Activated T-cell treated with anti-CD3 and anti-CD28 coated beads, Interleukin-2, amount 50 U/mL, for 72 hours (primary cell): ENCODE measurements at places on chromosomes 13 and 19. TPM values are rescaled to one million over a fixed set of nuclear protein-coding genes. Genes with fewer than 3 reads are reported as not detected.

DNA sequence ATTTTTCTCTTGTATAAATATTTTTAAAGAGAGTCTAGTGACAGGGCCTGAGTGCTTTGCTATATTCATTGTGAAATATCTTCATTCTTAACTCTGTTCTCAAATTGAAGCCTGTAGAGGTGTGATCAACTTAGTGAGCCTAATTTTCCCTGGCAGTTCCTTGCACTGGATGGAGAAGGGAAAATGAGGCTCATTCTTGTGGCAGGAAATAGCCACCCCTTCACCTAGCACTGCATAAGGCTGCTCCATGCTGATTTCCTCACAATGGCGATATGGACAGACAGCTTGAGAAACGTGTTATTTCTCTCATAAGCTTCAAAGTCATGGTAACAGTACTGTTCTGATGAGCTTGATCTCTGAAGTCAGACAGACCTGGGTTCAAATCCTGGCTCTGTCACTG, 146.2 kb downstream of the AKAP11 start:
- no peaks in the 10 kb centered on the region for H3K27me3 ChIP-seq
- peaks cover 46% of the 10 kb centered on the region for H3K4me1 ChIP-seq
- H3K27ac ChIP-seq: no peak overlapping the region
- DNase-seq: no peak

- no peak overlapping the region for H3K27ac ChIP-seq
- no peak for DNase-seq
- H3K4me1 ChIP-seq: no peaks in the 10 kb centered on the region
- no peaks in the 10 kb centered on the region for H3K27me3 ChIP-seq
- H3K36me3 ChIP-seq: no peaks in the 10 kb centered on the region
- no peak overlapping the region for H3K4me3 ChIP-seq
These were observed 590.1 kb upstream of the SLC10A2 start for GRCh38 chr13:103656311-103656710.

Gene NCCRP1
- total RNA-seq: not detected

GRCh38 chr13:76556627-76557026, 329.6 kb downstream of the KCTD12 start:
- no peak overlapping the region for H3K4me3 ChIP-seq
- H3K36me3 ChIP-seq: no peaks in the 10 kb centered on the region
- no peaks in the 10 kb centered on the region for H3K27me3 ChIP-seq
- no peak overlapping the region for H3K27ac ChIP-seq

DNA sequence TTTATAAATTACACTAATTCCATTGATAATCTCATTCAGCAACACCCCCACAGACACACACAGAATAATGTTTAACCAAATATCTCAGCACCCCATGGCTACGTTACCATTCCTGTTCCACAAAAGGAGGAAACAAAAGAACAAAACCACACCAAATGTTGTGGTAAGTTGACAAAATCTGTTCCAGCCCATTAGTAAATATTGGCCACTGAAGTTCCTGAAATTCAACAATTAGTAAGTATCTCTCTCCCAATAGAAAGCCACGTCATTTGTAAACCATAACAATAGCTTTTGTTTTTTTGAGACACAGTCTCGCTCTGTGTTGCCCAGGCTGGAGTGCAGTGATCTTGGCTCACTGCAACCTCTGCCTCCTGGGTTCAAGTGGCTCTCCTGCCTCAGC, 2.3 kb upstream of the FCAR start:
- no peak for DNase-seq
- no peak overlapping the region for H3K4me3 ChIP-seq
- no peaks in the 10 kb centered on the region for H3K4me1 ChIP-seq

DNA sequence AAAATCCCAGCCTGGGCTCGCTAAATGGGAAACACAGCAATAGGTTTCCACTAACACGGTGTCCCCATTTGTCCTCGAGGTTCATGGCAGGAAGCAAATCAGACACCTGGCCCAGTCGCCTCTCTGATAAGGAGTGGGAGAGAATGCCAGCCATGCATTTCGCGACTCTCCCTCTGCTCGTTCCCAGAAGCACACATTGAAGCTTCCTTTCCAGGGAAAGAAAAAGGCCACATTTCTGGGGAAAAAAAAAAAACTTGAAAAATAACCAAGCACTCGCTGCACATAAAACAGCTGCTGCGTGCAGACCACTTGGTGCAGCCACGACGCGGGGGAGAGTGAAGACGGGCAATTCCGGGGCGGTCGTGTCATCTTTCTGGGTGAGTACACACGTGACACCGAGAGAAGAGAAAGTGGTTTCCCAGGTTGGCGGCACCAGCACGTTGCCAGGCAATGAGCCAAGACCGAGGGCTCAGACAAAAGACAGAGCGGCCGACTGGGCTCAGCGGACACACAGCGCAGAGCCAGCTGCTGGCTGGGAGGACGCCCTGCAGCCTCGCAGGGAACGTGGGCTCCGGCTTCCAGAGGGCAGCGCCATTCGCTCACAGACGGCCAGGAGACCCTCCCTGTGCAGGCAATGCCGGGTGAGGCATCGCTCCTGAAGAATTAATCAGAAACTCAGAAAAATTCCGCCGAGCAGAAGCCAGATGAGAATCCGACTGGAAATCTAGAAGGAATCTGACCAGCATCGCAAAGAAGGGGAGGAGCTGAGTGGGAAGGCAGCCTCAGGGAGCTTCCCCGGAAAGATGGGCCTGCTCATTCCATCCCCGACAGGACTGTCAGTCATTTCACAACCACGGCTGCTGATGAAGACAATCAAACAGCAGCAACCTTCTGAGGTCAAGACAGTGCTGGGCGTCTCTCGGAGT, 83.2 kb upstream of the IRS2 start:
- no peaks in the 10 kb centered on the region for H3K36me3 ChIP-seq
- DNase-seq: peak; percentile 74
- H3K27me3 ChIP-seq: peaks cover 58% of the 10 kb centered on the region
- H3K4me3 ChIP-seq: peak overlapping the region; percentile 75

GRCh38 chr19:489418-490196, 6.7 kb upstream of the MADCAM1 start:
- H3K27ac ChIP-seq: no peak overlapping the region
- peaks cover 3% of the 10 kb centered on the region for H3K36me3 ChIP-seq
- H3K4me3 ChIP-seq: peak overlapping the region; percentile 89
- peaks cover 7% of the 10 kb centered on the region for H3K27me3 ChIP-seq
- peaks cover 16% of the 10 kb centered on the region for H3K4me1 ChIP-seq

DNA sequence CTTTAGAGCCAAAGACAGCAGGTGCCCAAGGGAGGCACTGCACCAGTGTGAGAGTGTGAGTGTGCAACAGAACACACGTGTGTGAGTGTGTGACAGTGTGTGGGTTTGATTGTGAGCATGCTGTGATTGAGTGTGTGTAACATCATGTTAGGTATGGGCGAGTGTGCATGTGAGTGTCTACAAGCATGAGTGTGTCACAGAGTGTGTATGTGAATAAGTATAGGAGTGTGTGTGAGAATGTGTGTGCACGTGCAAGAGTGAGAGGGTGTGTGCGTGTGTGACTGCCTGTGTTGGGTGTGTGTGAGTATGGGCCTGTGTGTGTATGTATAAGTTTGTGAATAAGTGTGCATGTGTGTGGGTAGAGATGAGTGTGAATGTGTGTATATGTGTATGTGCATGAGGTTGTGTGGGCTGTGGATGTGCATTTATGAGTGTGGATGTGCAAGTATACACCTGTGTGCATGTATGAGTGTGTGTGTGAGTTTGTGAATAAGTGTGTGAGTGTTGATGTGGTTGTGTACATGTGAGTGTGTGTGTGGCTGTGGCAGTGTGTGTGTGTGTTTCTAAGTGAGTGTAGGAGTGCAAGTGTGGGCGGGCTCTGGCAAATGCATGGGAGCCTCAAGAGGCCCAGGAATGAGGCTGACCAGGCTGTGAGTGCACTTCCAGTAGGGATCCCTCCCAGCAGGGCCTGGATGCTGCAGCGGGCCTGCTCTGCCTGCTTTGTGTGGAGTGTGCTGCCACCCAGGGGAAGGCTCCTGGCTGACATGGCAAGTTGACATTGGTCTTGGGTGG, 198.4 kb downstream of the COL4A1 start:
- no peak overlapping the region for H3K27ac ChIP-seq
- no peak for DNase-seq
- no peak overlapping the region for H3K4me3 ChIP-seq
- no peaks in the 10 kb centered on the region for H3K4me1 ChIP-seq
- H3K27me3 ChIP-seq: no peaks in the 10 kb centered on the region

DNA sequence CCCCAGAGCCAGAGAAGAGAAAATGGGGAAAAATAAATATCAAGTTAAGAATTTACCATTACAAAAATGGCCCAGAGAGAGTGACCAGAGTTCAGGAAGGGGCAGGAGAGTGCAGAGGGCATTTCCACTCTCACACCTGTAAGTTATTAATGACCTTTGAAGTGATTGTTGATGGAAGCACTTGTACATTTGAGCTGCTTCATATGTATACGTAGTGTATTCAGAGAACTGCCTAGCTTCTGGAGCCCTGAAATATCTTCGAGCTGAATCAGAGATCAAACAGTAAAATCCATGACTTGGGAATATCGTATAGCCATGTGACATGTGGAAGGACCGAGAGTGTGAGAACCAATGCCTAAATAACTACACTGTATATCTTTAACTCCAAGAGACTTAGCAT, 49.2 kb upstream of the PCCA start:
- H3K4me3 ChIP-seq: no peak overlapping the region
- no peaks in the 10 kb centered on the region for H3K27me3 ChIP-seq
- H3K4me1 ChIP-seq: no peaks in the 10 kb centered on the region
- no peaks in the 10 kb centered on the region for H3K36me3 ChIP-seq
- H3K27ac ChIP-seq: no peak overlapping the region
- no peak for DNase-seq

GRCh38 chr13:50419896-50420295, 404.7 kb downstream of the KCNRG start:
- peaks cover 1% of the 10 kb centered on the region for H3K36me3 ChIP-seq
- no peaks in the 10 kb centered on the region for H3K27me3 ChIP-seq
- no peak overlapping the region for H3K4me3 ChIP-seq
- peaks cover 4% of the 10 kb centered on the region for H3K4me1 ChIP-seq
- no peak overlapping the region for H3K27ac ChIP-seq
- DNase-seq: no peak

Gene IFNL4
- not detected for total RNA-seq

DNA sequence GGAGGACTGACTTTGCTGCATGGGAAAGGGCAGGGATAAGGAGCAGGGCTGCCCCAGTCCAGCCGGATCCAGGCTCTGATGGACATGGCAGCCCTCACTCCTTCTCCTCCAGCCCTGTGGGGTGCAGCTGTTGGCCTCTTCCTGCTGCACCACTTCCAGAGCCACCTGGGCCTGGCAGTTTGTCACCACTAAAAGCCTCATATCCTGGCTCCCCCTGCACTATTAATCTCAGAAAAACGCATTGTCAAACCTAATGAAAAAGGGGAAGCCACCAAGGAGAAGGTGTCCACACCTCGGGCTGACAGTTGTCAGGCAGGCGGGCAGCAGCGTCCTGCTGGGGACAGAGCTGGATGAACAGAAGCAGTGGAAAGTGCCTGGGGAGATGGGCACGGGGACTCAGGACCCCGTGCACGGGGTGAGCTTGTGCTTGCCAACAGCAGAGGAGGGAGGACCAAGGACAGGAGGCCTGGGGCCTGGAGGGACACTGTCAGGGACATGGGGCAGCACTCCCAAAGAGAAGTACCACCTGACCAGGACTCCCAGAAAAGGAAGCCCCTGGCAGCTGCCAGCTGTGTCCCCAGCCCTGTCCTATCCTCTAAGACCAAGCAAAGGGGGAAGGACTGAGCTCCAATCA, 151.1 kb upstream of the TSHZ3 start:
- H3K4me3 ChIP-seq: no peak overlapping the region
- no peak overlapping the region for H3K27ac ChIP-seq
- DNase-seq: no peak
- no peaks in the 10 kb centered on the region for H3K4me1 ChIP-seq

GRCh38 chr13:34618654-34619053, 323.4 kb upstream of the NBEA start:
- no peaks in the 10 kb centered on the region for H3K36me3 ChIP-seq
- H3K4me3 ChIP-seq: no peak overlapping the region
- no peak for DNase-seq
- no peak overlapping the region for H3K27ac ChIP-seq
- no peaks in the 10 kb centered on the region for H3K27me3 ChIP-seq

DNA sequence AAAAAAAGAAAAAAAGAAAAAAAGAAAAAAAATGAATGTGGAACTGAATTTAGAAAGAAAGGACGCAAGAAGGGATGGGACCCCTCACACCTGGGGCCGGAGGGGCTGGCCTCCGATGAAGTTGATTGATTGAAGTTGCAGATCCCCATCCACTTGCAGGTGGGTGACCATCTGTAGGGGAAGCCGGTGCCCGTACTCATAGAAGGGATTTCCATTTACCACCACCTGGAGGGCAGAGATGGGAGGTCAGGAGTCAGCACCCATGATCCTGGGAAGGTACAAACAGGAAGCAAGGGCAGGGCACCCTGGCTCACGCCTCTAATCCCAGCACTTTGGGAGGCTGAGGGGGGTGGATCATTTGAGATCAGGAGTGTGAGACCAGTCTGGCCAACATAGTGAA, 6.4 kb downstream of the LGALS4 start:
- DNase-seq: no peak
- no peaks in the 10 kb centered on the region for H3K36me3 ChIP-seq

DNA sequence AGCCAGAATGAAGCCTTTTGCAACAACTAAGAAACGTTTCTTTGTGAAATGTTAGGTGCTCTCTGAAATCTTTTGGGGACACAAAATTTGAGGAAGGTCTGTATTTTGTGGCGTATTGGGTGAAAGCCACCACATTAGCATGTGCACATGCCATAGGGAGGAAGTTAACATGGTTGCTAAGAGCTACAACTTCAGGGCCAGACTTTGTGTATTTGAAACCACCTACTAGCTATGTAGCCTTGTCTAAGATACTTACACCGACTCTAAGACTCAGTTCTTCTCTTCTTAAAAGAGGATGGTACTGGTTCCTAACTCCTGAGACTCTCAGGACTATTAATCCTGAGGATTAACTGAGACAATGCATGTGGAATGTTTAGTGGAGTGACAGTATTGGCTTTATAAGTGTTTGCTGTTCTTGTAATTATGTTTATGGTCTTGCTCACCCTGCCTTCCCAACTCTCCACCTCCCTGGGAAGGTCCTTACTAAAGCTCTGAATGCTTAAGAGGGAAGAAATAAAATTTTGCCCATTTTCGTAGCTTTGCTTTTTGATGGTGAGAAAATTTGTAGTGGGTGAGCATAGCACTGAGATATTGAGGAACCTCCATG, 15.5 kb downstream of the SERP2 start:
- H3K27me3 ChIP-seq: peaks cover 25% of the 10 kb centered on the region
- H3K27ac ChIP-seq: no peak overlapping the region
- DNase-seq: no peak
- H3K4me3 ChIP-seq: no peak overlapping the region
- no peaks in the 10 kb centered on the region for H3K4me1 ChIP-seq

DNA sequence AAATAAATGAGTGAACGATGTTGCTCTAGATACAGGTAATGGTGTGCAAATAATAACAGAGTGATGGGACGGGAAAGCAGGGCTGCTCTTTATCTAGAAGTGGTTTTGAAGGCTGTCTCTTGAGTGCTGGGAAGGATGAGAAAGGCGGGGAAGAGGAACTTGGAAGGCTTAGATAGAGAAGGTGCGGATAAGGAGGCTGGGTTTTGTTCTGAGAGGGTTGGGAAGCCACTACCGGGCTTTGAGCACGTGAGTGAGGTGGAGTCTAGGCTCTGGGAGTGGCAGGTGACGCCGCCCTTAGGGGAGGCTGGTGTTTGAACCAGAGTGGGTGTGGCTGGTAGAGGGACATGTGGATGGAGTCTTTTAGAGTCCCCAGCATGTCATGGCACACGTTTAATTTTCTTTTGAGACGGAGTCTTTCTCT, 811 bp downstream of the ARMC6 start:
- H3K4me1 ChIP-seq: peaks cover 38% of the 10 kb centered on the region
- peak; percentile 73 for DNase-seq
- H3K4me3 ChIP-seq: peak overlapping the region; percentile 88

GRCh38 chr19:55702131-55702627, 27.2 kb downstream of the EPN1 start:
- no peak for DNase-seq
- H3K4me3 ChIP-seq: no peak overlapping the region
- no peaks in the 10 kb centered on the region for H3K27me3 ChIP-seq
- H3K36me3 ChIP-seq: peaks cover 4% of the 10 kb centered on the region

Gene MADCAM1
- 0.31 TPM for total RNA-seq

Gene CBLC
- total RNA-seq: not detected
